NCI-H510A (cell line): ENCODE measurements at places on chromosomes 4 and X.
A peak's percentile ranks its signal among the peaks of the same experiment; 100 is the strongest.

DNA sequence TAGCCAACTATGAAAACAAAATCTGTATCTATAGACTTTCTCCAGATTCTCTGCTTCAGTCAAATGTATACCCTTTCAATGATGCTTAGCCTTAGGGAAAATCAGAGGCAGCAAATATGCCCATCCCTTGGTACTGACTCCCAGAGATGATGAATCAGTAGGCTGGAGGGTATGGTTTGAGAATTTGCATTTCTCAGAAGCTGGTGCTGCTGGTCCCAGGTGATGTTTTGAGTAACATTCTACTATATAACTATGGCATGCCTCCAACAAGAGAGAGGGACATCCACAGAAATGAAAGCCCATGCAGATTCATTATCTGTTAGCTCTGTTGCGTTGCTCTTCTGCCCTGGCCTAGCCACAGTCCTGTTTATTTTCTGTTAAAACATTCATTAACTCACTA, 13.6 kb downstream of the TNIP3 start:
- no peak for DNase-seq

GRCh38 chrX:114134465-114134864, 449.4 kb upstream of the HTR2C start:
- DNase-seq = no peak

DNA sequence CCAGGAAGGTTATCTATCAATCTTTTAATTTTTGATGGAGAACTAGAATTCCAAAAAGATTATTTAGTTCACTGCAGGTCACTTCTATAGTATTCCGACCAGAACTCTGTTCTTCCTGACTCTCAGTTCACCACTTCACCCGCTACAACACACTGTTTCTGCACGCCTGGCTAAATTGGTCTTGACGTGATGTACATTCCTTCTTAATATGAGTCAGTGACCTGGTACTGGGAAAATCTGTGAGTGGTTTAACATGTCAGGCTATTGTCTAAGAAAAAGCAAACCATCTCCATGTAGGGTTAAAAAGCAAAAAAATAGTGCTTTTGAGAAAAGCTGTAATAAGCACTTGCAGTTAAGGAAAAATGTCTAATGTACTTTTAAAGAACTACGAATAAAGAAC, 120.4 kb downstream of the NDST3 start:
- DNase-seq = no peak

GRCh38 chrX:17242470-17242869, 132.5 kb upstream of the NHS start:
- peak; percentile 1 for DNase-seq

GRCh38 chrX:40581336-40581920, 658 bp downstream of the ATP6AP2 start:
- no peak for DNase-seq

- DNase-seq = no peak
These were observed 158.0 kb upstream of the FAT1 start for GRCh38 chr4:186881521-186882220.

DNA sequence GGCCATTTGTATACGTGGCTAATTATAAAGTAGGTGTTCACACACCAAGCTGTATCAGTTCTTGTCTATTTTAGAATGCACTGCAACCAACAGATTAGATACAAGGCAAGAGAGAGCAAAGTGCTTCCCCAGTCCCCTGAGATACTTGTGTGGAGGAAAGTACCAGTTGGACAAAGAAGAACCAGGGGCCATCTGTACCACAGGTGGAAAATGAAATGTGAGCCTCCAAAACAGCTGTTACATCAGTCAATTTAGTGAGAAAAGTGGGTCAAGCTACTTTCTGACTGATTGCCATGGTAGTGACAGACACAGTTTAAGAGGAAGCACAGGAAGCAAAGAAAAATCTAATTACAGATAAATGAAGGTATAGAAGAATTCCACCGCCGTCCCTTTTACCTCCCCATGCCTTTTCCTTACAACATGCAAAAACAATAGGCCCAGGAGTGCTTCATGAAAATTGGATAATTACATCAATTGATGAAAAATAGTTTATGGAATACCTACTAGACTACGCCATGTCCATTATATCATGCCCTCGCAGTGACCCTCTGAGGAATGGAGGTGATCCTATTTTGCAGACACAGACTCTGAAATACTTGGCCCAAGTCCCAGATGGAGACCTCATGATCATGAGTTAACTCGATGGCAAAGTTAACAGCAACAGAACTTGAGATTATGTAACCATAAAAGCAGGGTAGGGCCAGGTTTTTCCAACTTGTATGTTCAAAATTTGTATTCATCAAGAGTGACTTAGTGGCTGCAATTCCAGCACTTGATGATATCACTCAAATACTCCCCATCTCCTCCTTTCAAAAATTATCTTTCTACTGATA, 15.8 kb downstream of the SMPX start:
- DNase-seq = no peak

- DNase-seq = no peak
These were observed 68.7 kb upstream of the TAB3 start for GRCh38 chrX:30957753-30958152.

GRCh38 chr4:164948975-164949374, 28.5 kb downstream of the TRIM61 start:
- DNase-seq = no peak

DNA sequence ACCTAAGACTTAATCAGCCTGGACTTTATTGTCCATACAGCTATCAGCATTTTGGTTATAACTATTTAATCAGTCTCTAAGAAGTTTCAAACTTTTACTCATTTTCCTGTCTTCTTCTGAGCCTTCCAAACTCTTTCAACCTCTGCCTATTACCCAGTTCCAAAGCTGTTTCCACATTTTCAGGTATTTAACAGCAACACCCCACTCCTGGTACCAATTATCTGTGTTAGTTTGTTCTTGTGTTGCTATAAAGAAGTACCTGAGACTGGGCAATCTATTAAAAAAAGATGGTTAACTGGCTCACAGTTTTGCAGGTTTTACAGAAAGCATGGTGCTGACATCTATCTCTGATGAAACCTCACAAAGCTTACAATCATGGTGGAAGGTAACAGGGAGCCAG, 195.6 kb downstream of the NPNT start:
- no peak for DNase-seq

DNA sequence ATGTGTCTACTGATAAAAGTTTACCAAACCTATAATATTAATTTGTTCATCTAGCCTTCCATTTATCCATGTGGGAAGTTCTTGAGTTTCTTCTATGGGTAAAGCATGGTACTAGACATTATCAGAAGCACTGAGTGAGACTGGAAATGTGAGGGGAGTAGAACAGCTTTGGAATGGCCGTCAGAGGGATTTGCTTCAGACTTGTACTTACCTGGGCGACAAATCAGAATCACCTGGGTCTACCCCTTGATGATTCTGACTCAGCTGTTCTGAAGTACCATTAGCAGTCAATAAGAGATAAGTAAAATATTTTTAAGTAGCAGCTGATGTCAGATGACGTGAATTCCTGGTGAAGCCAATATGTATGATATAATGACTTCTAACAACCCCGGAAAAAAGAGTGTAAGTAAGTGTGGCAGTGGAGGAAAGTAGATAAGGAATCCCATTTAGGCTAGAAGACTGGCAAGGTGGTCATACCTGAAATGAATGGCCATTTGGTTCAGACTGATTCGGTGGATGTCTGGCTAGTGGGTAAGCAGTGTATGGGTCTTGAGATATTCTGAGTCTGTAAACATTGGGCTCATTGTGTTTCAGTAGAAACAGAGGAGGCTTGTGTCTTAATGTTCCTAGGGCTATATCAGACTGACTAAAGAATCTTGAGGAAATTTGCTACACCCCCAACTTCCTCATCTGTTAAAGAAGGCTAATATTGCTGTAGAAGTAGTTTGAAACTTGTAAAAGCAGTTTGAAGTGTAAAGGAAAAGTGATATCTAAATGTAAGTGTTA, 409.2 kb downstream of the NKX6-1 start:
- DNase-seq = no peak

DNA sequence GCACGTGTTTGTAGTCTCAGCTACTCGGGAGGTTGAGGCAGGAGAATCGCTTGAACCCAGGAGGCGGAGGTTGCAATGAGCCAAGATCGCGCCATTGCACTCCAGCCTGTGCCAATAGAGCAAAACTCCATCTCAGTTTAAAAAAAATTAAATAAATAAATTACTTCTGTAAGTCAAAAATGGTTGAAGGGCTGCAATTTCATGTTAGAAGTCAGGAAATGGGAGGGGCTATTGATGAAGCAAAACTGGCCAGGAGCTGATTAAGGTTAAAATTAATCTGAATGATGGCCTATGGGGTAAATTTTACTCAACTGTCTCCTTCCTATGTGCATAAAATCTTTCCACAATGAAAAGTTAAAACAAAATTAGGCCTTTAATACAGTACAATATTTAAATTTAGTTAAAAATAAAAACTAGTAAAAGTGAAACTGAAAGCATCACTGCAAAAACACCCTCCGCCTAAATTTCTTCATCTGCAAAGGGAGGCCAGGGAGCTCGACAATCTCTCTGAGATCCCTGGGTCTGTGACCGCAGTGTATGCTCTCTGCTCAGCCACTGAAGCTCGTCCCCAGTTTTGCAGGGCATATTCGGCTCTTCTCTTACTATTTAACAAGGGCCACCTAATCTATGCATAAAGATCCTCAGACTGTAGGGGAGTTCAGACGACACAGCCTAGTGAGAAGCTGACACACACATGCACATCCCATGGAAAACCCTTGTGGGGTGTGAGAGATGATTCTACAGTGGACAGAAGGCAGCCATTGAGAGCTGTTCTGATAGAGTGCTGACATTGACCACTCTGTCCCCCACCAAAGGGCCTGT, 57.2 kb downstream of the IRF2 start:
- no peak for DNase-seq

GRCh38 chr4:99437723-99438404, 2.7 kb upstream of the ADH7 start:
- DNase-seq = peak; percentile 9

- DNase-seq = no peak
These were observed 271.2 kb downstream of the NLGN4X start for GRCh38 chrX:5957506-5957905.

GRCh38 chr4:101306225-101306624, 41.1 kb downstream of the PPP3CA start:
- no peak for DNase-seq

GRCh38 chrX:111410590-111411078, 1.4 kb downstream of the DCX start:
- no peak for DNase-seq

- DNase-seq = no peak
These were observed 13.8 kb upstream of the SH3TC1 start for GRCh38 chr4:8185295-8185694.

DNA sequence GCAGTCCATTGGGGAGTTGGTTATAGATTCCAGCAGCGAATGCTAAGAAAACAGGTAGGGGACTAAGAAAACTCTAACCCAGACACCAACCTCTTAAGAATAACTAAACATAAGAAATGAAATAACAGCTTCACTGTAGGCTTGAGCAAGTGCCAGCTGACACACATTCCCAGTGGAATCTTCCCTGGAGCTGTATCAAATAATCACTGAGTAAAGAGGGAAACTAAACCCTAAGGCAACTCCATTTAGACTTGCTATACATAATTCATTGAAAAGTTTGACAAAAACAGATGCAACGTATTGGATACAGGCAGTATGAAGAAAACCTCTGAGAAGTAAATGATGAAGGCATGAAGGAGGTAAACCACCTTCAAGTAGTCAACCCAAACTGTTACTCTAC, 293.5 kb downstream of the OPHN1 start:
- DNase-seq = no peak

DNA sequence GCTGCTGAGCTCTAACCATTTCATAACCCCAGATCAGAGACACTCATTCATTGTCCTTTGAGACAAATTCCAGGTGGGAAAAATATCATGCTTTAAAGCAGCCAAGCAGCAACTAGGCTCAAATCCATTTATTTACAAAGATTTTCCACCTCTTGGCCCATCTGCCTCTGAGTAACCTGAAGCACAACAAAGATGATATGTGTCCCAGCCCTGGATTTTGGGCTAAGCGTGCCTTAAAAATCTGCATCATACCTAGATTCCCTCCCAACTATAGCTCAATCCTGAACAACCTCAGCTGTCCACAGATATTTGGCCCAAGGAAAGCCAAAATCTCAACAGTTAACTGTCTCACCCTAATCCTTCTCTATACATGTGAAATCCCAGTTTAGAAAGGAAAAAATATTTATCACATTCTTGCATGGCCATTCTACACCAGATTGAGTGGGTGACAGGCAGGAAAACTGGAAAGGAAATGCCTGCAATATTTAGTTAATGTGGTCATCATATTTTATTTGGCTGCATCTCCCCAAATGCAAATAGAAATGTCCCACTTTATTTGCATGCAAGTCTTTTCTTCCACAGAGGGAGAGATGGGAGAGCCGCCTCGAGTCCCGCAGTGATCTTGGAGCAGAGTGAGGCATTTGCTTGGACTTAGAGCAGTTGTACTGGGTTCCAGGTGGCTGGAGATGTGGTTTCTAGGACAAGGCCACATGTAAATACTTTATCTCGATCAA, 146.4 kb upstream of the EOLA2 start:
- DNase-seq = no peak

GRCh38 chrX:19382555-19383145, 38.9 kb downstream of the PDHA1 start:
- DNase-seq = no peak

DNA sequence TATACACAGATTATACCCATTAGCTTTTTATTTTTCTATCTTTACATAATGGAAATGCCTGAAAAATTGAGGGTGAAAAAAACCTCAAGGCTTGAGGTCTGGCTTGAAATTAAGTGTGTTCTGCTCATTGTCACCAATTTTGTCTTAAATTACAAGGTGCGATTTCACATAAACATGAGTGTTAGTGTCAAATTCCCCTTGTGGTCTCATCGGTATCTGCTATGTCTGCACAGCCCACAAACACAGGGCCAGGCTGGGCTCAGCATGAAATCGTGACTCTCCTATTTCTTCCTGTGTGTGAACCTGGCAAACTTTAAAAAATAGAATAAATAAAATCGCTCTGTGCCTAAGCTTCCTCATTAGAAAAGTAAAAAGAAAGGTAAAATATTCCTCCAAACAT, 109.1 kb downstream of the CRLF2 start:
- no peak for DNase-seq

DNA sequence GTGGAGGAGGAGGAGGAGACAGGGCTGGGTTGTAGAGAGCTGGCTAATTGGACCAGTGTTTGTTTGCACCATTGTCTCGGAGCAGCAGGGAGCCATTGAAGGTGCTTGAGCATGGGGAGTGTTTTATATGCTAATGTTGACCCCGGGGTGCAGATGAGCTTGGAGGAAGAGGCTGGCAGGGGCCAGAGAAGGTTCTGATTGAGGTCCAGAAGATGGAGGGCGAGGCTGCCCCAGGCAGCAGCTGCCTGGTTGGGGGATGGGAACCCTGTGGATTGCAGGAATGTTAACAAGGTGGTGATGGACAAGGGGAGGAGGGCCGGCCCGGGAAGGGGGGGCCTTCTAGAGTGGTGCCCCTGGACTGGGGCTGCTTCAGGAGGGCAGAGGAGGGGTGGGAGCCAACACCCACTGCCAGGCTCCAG, 18.0 kb downstream of the DOK7 start:
- DNase-seq = no peak

DNA sequence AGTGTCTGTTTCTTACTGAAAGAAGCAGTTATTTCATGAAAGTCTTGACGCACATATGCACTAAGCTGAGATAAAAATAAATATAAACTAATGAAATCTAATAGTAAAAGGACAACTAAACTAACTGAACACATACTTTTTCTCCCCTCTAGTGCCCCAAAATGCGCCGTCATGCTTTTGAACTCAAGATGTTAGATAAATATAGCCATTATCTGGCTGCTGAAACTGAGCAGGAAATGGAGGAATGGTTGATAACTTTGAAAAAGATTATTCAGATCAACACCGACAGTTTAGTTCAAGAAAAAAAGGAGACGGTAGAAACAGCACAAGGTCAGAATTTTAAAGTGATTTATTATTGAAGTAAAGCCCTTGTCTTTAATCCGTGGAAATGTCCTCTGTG, 70.2 kb downstream of the DOCK11 start:
- no peak for DNase-seq
